ENCODE measurements at places on chromosomes 5 and 9. TPM values are rescaled to one million over a fixed set of nuclear protein-coding genes. Genes with fewer than 3 reads are reported as not detected.

Gene HMMR
- 18.8 TPM for polyA plus RNA-seq

Gene FBXO38
- 39.8 TPM for polyA plus RNA-seq

Gene PCDHGB7
- polyA plus RNA-seq, result 17.3 TPM

Gene SLC36A2
- polyA plus RNA-seq, result 7.6 TPM

DNA sequence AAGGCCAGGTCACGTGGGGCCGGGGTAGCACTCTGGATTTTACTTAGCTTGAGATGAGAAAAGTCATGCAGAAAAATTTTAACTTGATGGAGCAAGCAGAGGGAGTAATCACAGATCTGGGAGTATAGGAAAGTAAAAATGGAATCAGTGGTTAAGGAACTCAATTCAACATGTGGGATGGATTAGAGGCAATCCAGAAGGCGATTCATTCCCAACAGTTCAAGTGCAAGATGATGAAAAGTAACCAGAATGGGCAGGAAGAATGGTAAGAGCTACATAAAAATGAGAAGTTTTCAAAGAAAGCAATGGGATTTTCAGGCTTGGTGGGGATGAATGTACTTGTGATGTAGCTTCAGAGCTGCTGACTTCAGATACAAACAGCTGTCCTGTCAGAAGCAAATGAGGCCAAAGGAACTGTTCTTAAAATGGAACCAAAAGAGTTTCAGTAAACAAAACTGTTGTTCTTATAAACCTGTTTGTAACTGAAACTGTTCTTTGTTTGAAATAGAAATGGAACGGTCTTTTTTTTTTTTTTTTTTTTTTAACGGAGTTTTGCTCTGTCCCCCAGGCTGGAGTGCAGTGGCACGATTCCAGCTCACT is 5.6 kb upstream of the SEC24A start:
- no peak for DNase-seq

DNA sequence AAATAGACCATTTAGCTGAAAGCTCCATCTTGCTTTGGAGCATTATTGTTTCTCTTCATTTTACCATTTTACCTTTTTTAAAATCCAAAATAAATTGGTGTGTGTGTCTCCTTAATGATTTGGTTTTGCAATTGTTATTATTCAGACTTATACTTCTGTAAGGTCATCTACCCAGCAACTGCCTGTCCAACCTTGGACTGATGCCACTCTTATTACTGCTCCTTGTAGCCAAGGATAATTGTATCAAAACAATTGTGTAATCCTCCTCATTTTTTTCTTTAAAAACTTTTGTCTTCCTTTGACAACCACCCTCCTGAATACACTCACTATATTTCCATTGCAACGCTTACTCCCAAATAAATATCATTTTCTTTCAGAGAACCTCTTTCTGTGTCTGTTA is 30.3 kb upstream of the HMGCR start:
- DNase-seq, result no peak

GRCh38 chr9:116643691-116644090 is 43.4 kb upstream of the TRIM32 start:
- DNase-seq, result no peak

DNA sequence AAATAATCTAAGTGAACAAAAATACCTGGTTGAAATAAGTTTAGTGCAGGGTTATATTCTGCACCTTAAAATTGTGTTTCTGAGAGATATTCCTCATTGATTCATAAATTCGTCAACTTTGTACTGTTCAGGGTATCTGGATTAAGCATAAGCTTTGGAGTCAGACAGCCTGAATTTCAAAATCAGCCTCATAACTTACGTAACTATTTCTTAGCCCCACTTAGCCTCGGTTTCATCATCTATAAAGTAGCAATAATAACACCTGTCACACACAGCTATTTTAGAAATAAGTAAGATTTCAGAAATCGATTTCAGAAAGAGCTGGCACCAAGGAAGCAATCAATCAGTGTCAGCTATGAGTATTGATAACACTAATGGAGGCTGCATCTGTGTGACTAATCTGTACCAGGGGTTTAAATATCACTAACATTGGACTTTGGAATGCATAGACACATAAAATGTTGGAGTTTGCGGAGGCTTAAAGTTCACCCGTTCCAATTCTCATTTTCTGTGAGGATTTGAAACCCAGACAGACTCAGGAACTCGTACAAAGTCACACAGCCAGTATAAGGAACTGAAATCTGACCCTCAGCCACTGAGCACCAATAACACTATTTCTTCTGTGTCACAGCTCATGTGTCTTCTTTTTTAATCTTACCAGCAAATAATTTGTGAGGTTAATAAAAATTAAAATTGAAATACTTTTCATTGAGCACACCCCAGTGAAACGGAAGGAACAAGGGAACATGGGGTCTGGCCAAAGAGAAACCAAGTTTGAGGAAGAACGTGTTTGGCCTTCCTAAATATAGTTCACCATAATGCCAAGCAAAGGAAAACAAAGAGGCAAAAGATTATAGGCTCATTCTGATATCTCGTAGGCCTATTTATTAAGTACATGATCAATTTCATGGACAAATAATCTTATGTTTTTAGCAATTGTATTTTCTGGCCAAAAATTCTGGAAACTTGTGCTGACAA is 194.4 kb upstream of the PTGER4 start:
- DNase-seq, result no peak

GRCh38 chr5:60026161-60026560 is 132.6 kb upstream of the PDE4D start:
- no peak for DNase-seq

All from renal pelvis (tissue), 12 donors.